ENCODE measurements at places on chromosomes 13 and 19.

DNA sequence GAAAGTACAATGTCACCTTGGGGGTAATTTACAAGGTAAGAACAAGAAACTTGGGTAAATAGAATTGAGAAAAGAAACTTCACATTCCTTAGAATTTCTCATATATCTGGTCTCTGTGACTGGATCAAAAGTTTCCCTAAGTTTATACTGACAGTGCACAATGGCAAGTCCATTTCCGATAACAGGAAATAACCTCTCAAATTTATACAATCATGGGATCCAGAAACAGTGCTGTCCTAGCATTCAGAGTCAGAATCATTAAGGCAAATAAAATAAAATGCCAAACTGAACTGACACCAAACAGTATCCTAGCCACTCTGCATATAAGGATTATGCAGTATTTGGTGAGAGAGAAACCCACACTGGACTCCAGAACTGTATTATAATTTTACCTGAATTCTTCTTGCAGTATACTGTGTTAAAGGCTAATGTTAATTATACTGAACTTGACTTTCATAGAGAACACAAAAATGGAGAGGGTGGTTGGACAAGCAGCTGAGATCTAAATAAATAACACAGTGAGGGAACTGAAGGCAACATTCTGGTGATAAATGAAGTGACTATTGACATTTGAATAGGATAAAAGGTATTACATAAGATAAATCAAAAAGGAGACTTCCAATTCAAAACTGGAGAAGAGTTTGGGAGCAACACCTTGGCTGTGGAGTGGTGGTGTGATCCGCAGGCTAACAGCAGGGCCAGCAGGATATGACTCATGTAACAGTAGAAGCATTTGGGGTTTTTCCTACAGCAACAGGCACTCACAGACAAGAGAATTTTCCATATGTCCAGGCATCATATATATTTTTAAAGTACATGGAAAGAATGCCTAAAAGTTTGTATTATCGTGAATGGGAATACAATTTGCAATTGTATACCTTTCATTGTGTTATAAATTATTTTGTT, 932.5 kb upstream of the MIR17HG start:
- DNase-seq, result no peak

DNA sequence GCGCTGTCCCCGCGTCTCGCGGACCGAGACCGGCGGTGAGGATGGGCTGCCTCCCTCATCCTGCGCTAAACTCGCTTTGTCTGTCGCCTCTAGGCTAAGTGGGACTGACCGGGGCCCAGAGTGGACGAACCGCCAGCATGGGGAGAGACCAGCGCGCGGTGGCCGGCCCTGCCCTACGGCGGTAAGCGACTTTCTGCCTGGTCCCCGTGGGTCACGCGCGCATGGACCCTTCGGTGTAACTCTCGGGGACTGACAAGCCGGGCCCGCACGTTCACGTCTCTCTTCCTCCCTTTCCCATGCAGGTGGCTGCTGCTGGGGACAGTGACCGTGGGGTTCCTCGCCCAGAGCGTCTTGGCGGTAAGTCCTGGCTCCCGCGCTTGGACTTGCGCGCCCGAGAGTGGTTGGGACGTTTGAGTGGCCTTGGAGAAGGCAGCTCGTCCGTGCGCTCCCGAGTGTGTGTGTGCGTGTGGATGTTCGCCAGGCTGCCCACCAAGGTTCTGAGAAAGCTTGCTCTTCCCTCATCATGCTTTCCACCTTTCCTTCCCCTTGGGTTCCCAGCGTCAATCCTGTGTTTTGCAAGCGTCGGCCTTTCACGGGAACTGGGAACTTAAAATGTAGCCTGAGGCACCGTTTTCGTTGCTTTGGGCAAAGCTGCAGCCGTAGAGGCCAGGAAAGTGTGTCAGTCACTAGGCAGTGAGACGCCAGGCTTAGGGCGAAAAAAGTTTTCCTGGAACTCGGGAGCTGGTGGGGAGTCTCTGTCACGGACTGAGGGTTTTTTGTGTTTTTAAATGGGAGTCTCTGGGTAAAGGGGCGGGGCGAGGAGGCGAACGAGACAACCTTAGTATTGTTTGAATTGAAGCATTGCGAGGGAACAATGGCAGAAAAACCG, 927 bp downstream of the COL4A2 start:
- no peak for DNase-seq

- no peak for DNase-seq
Observed at GRCh38 chr19:41424335-41425173, 2.6 kb downstream of the B3GNT8 start.

GRCh38 chr19:30076751-30077670, 135.0 kb downstream of the URI1 start:
- no peak for DNase-seq

- no peak for DNase-seq
Observed at GRCh38 chr13:40599747-40600146, 66.7 kb downstream of the FOXO1 start.

DNA sequence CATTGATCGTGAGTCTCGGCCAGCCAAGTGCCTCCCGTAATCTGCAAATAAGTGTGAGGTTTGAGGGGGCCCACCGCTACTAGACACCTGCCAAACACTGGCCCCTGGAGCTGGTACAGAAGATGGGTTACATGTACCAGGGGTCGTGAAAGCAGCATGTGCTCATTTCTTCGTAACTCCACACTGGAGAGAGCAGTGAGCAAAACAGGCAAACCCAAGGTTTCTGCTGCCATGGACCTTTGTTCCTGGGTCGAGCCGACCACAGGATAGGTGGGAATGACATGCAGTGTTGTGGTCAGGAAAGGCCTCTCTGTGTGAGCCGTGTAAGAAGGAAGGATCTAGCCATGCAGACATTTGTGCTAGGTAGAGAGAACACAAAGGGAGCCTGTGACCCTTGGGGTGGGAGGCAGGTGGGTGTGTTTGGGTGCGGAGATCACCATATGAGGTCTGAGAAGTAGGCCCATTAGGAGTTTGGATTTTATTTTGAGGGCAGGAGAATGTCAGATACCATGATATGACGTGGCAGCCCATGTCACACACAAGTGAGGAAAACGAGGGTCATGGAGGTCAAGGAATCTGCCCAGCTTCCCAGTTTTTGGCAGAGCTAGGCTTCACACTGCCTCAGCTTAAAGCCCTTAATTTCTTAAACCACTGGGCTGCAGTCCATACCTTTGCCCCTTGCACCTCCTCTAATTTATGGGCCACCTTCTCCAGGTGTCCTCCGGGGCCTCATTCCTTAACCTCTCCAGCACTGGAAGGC, 919 bp downstream of the GTF3A start:
- DNase-seq, result peak; percentile 50

- no peak for DNase-seq
Observed at GRCh38 chr19:55720801-55721200, 17.4 kb downstream of the NLRP9 start.

- DNase-seq, result no peak
Observed at GRCh38 chr13:99417201-99418102, 83.8 kb upstream of the TM9SF2 start.

- DNase-seq, result no peak
Observed at GRCh38 chr19:13637664-13638063, 126.7 kb upstream of the MRI1 start.

DNA sequence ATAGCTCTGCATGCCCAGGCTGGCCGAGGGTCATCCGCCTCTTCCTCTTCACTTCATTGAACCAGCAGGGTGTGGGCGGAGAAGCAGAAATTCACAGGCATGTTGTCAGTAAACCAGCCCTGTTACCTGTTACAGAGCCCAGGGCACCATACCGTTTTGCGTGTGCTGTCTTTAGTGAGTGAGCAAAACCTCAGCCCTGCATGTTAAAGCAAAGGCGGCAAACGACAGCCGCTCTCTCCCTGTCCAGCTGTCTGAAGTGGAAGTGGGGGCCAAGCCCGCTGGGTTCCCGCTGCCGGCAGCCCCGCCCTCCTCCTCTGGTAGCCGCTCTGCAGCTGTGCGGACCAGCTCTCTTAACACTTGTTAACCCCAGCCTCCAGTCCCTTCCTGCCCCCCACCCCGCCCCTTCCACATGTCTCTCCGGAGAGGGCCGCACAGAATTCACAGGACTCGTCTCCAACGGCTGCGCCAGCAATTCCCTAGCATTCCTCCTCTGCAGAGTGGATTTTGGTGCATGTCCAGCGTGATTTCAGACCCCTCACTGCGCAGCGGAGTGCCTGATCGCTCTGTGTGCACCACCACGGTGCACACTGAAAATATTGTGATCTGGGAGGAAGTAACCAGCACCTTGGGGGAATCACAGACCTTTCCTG, 12.7 kb downstream of the KLHL26 start:
- DNase-seq, result no peak

DNA sequence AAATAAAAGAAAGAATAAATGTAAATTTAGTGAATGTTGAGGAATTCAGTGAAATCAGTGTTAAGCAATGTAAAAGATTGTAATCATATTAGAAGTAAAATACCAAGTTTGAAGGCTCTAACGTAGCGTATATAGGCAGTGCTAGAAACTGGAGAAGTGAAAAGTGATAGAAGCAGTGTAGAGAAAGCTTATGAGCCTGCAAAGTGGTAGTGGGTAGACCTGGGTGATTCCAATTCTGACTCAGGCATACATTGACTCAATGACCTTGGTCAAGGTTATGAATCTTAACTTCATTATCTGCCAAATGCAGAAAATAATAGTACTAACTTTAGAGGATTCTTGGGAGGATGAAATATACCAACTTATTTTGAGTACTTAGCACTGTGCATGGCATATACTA, 4.1 kb downstream of the SLC10A2 start:
- DNase-seq, result no peak

- no peak for DNase-seq
Observed at GRCh38 chr13:105655046-105655445, 880.4 kb downstream of the EFNB2 start.

DNA sequence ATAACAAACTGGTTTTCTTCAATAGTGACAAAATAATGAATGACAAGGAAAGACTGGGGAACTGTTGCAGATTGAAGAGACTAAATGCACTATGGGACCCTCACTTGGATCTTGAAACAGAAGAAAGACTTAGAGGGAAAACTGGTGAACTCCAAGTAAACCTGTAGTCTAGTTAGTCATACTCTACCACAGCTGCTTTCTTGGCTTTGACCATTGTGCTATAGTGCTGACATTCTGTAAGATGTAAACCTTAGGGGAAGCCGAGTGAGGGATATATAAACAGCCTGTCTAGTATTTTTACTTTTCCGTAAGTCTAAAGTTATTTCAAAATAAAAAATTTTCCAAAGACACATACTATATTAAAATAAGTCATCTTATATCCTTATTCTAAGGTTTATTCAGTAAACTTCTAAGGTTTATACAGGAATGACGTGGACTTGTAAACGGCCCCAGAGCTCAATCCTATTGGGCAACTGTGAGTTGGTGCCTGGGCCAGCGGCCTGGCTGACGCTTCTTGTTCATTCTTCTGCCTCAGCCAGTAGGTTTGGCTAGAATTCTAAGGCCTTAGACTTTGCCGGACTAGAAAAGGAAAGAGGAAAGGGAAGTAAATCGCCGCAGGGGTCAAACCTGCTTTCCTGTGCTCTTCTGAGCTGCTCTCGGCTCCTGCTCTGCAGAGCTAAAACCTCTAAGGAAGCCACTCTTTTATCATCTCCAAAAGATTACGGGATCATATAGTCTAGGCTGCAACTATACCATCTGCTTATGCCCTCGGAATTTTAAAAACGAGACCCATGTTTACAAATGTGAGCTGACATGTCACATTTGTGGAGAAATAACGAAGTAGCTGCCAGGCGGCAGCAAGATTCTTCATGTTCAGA, 33.6 kb upstream of the UBE2L5 start:
- DNase-seq, result no peak

DNA sequence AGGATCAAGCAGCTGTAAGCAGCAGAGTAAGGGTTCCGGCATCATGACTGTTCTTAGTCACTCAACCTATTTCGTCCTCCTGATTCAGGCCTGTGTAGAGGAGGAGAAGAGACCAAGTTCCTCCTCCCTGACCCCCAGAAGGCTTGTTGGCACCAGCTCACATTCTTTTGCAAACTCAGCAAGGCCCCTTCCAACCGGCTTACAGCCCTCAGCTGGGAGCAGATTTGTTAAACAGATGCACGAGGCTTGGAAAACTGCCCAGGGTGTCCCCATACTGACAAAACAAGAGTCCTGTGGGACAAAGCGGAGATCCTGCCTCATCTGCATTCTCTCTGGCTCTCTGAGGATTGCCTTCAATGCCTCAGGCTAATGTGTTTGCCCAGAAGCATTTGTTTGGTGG, 113.2 kb upstream of the SOX21 start:
- no peak for DNase-seq

DNA sequence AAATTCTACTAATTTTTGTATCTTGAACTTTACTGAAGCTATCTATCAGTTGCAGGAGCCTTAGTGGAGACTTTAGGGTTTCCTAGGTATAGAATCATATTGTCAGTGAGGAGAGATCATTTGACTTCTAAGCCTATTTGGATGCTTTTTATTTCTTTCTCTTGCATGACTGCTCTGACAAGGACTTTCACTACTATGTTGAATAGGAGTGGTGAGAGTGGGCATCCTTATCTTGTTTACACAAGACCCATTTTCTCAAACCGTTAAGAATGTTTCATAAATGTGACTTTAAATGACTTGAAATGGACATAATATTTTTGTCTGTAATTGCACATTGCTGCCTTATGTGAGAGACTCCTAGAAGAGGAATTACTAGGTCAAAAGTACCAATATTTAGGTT, 17.9 kb upstream of the CSNK1A1L start:
- DNase-seq, result no peak

GRCh38 chr13:33487575-33488243, 202.2 kb upstream of the STARD13 start:
- no peak for DNase-seq

DNA sequence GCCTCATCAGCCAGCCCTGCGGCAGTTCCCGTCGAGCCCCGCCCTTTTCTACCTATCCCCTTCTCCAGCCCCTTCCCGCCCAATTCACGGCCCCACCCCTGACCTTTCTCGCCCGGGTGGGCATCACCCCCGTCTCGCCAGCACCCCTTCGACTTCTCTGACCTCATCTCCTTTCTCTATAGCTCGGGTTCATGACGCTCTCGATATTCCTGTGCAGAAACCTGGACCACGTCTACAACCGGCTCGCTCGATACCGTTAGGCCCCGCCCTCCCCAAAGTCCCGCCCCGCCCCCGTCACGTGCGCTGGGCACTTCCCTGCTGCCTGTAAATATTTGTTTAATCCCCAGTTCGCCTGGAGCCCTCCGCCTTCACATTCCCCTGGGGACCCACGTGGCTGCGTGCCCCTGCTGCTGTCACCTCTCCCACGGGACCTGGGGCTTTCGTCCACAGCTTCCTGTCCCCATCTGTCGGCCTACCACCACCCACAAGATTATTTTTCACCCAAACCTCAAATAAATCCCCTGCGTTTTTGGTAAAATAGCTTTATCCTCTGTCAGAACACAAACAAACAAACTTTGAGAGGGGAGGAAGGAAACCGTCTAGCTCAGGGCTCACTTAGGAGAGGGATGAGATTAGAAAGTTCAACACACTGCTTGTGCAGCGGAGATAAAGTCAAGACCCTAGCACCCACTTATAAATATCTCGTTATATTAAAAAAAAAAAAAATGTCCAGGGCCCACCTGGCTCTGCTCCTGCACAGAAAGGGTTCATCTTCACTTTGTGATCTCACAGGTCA, 5.1 kb downstream of the CD37 start:
- no peak for DNase-seq

GRCh38 chr19:33293255-33294057, 8.9 kb downstream of the CEBPA start:
- no peak for DNase-seq

- DNase-seq, result no peak
Observed at GRCh38 chr13:25943658-25944057, 108.2 kb downstream of the SHISA2 start.

Measured in stimulated activated CD4-positive, alpha-beta T cell treated with anti-CD3 and anti-CD28 coated beads, Interleukin-2, amount 100 ng/mL, for 24 hours (primary cell).